ENCODE measurements at places on chromosomes 5 and 9. TPM values are rescaled to one million over a fixed set of nuclear protein-coding genes. Genes with fewer than 3 reads are reported as not detected.

The CARTPT gene
- not detected for total RNA-seq

GRCh38 chr5:113692891-113693457, 179.5 kb downstream of the YTHDC2 start:
- no peak for DNase-seq

The IL11RA gene
- 10.6 TPM for total RNA-seq

DNA sequence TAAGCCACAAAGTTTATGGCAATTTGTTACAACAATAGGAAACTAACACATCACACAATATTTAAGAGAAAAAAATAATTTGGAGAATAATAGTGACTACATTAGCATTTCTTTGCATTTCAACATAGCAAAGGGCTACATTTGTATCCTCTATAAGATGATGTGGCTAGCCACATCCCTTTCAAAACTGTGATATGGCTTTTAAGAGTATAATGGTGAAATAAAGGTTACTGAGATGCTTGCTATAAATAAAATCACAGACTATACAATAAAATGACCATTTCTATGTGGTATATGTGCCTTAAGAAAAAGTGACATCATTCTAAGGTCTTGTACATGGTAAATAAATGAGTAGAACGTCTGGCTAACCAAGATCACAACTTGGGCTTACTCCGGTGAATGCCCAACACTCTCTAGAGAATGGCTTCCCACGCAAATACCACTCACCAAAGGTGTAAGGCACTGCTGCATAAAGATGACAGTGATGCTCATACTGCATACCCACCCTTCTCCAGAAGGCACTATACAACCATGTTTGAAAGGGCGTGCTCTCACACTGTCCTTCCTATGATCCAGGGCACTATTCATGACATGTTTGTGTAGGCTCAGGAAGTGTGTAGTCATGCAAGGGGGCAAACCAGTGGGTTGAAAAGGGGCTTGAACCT, 286.5 kb downstream of the MLLT3 start:
- no peak for DNase-seq

The LPAR1 gene
- 7.4 TPM for total RNA-seq

The TTC33 gene
- total RNA-seq = 14.5 TPM

Measured in HCT116 (cell line).